ENCODE measurements at places on chromosomes 6 and 20. TPM values are rescaled to one million over a fixed set of nuclear protein-coding genes. Genes with fewer than 3 reads are reported as not detected.

DNA sequence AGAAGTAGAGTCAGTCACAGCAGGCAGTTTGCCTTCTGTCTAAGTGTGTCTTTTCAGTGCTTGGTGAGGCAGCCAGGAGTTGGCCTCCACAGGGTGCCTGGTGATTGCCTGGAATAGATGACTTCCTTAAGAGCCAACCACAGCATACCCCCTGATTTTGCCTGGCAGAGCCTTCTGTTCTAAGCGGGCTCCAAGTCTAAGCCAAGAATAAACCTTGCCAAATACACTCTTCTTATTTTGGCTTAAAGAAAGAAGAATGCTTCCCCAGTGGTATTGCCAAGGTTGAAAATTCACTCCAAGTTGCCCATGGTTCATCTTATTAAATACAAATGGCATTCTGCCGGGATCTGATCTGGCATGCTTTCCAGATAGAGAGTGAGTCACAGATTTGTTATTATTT, 1424.8 kb upstream of the EYS start:
- no peak for DNase-seq

DNA sequence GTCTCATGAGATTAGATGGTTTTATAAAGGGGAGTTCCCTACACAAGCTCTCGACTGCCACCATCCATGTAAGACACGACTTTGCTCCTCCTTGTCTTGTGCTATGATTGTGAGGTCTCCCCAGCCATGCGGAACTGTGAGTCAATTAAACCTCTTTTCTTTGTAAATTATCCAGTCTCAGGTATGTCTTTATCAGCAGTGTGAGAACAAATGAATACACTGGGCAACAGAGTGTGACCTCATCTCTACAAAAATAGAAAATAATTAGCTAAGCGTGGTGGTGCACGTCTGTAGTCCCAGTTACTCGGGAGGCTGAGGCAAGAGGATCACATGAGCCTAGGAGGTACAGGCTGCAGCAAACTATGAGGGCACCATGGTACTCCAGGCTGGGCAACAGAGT, 51.3 kb downstream of the MDN1 start:
- DNase-seq: no peak

- DNase-seq: no peak
These were observed 64.6 kb upstream of the PTPN1 start for GRCh38 chr20:50445354-50446151.

GRCh38 chr6:2753110-2753489, 2.4 kb upstream of the MYLK4 start:
- no peak for DNase-seq

GRCh38 chr6:125197795-125198269, 44.3 kb downstream of the TPD52L1 start:
- peak; percentile 98 for DNase-seq

MTFR2 gene
- total RNA-seq: 6.0 TPM

GRCh38 chr6:69456086-69456485, 340.7 kb downstream of the LMBRD1 start:
- no peak for DNase-seq

DNA sequence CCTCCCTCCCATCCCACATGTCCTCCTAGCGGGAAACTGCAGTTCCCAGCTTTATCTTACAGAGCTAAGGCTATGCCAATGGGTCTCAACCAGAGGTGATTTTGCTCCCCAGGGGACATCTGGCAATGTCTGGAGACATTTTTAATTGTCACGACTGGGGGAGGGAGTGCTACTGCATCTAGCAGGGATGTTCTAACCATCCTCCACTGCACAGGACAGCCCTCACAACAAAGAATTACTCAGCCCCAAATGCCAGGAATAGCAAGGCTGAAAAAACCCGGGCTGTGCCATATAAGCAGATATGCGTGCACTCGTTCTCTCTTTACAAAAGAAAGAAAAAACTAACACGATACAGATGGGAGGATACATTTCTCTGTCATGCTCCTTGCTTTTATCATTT, 8.5 kb downstream of the MRPS18A start:
- no peak for DNase-seq

GRCh38 chr6:155247618-155248007, 16.2 kb upstream of the CLDN20 start:
- peak; percentile 22 for DNase-seq

- peak; percentile 39 for DNase-seq
These were observed 115.4 kb downstream of the ISM1 start for GRCh38 chr20:13336308-13337089.

GRCh38 chr20:41011551-41012067, 17.0 kb upstream of the TOP1 start:
- DNase-seq: no peak

DNA sequence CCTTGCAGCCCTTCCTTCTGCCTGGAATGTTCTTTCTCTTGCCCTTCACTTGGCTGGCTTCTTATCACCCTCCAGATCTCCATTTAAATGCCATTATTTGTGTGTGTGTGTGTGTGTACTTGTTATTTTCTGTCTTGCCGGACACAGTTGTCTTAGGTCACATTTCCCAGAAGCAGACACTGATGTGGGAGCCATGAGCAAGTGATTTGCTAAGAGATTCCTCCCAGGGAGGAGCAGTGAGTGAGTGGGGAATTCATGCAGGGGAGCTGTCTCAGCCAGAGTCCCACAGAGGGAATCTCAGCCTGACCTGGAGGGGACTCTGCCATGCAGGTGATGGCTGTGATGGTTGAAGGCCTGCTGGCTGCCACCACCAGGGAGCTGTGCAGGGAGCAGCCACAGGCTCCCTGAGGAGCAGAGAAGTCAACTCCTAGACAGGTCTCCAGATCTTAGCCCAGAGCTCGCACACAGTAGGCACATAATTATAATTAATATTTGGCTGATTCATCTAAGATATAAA, 96.5 kb downstream of the SYNDIG1 start:
- no peak for DNase-seq

DNA sequence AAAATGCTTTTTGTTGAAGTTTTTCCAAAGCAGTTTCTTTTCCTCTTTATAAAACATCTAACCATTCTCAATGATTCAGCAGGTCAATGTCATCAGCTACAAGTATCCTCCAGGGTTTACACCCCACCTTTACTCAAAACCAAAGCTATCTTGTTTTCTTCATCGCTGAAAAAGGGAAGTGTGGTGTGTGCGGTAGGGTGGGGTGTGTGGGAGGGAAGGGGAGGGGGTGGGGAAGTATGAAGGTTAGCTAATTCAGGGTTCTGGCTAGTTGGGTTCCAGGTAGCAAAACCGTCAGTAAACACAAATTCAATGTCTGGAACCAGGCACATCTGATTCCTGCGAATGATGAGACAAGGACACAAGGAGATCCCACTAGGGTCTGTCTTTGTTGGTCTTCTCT, 189.6 kb downstream of the GJA10 start:
- DNase-seq: no peak

DNA sequence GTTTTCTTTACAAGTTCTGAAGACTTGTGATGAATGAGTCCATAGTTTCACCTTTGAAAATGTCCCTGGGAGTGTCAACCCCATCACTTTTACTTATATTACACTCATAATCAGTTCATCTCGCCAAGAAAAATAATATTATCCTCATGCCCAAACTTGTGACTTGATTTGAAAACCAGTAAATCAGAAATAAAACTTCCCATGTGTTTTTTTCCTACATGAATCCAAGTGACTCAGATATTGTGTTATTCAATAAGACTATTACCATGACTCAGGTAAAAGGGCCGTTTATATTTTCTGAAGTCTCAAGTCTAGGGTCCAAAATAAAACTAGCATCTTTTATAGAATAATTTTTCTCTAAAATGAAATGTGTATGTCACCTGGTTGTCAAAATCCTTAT, 15.8 kb upstream of the CYP24A1 start:
- peak; percentile 53 for DNase-seq

GRCh38 chr20:5039255-5039657, 37.9 kb upstream of the SLC23A2 start:
- DNase-seq: no peak

CST7 gene
- total RNA-seq: not detected
